ENCODE measurements at places on chromosomes 7 and 10.

DNA sequence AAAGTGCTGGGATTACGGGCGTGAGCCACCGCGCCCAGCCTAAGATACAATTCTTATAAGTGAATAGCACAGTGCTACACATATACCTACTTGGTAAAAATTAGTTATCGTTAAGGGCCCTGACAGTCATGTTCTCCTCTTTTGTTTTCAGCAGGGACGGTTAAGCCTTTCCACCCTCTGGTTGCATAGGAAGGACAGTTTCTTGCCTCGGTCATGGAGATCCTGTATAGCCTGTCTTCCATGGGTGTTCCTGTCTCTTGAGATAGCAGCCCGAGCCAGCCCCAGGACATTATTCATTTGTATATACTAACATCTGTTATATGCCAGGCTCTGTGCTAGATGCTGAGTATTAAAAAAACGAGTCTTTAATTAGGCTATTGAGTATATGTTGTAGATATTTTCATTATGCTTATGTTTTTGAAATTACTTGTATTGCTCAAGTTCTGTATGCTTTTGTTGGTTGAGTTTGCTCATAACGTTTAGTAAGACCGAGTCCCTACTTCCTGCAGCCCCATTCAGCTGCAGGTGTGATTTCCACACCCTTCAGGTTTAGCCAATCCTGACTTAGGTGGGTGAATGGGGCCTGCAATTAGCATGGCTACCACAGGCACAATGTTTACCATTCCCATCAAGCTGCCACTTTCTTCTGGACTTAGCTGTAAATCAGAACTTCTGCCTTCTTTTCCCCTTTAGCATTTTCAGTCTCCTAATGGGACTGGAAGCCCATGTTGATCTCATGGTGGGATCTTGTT is 24.8 kb downstream of the CCSER2 start:
- DNase-seq = no peak

DNA sequence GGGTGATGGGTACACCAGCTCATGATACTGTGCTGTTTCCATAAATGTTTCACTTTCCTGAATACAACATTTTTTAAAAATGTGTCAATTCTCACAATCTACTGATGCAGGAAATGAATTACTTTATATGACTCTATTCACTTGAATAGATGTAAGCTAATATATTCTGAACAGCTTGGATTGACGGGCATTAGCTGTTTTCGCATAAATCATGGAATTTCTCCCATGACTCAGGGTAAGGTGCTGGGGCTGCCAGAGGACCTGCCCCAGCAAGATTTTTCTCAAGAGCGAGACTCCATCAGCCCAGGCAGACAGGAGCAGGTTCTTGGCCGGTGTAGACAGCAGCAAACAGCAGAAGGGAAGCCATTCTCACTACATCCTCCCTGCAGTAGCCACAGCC is 107.1 kb downstream of the PFKFB3 start:
- DNase-seq = no peak

GRCh38 chr10:112904000-112904399 is 46.0 kb upstream of the TCF7L2 start:
- DNase-seq = no peak

DNA sequence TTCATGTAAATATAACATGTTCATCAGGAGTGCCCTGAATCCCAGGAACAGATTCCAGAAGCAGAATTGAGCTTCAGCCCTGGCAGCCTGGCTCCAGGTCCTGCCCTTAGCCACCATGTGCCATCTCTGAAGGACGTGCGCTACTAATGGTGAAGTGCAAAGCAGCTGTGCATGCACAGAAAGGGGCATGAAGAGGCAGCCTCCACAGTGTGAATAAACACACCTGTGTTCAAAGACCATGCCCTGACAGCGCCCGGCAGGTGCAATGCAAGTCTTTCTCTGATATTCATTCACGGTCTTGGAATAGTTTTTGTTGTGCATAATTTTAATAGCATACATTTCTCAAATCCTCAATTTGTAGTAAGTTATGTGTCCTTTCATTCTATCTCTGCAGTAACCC is 250.4 kb upstream of the TCERG1L start:
- no peak for DNase-seq

- no peak for DNase-seq
Measured at GRCh38 chr10:62424026-62424425, 49.9 kb downstream of the ZNF365 start.

GRCh38 chr7:97126483-97127171 is 9.1 kb downstream of the SDHAF3 start:
- no peak for DNase-seq

- DNase-seq = no peak
Measured at GRCh38 chr7:44383566-44383965, 58.2 kb upstream of the CAMK2B start.

DNA sequence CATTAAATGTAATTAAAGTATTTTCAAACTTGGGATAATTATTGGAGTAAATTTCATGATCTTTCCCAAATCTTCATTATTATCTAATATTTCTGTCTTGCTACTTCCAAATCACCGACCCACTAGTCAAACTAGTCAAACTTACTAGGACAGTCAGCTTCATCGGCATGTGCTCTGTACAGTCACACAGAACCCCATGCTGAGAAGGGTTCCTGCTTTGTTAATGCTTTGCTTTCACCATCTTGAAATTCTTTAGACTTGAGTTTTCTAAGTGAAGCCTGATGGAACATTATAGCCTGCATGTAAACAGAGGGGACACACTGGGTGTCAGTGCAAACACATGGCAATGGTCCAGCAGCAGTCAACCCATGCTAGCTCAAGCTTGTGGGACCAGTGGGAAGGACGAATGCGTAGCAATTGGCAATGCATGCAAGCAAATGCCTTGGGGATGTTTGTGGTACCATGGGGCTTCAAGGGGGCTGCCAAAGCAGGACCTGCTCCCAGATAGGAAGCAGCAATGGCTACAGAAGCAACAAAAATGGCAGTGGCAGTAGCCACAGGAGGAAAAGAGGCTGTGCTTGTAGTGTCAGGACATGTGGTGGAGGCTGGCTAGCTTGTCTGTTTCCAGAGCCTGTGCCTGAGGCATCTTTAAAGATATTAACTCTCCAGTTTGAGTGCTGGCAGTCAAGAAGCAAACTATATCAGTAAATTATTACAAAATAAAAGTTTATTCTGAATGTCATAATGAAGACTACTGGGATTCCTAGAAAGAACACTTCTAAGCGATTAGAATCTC is 441.1 kb upstream of the SEMA3D start:
- DNase-seq = no peak

DNA sequence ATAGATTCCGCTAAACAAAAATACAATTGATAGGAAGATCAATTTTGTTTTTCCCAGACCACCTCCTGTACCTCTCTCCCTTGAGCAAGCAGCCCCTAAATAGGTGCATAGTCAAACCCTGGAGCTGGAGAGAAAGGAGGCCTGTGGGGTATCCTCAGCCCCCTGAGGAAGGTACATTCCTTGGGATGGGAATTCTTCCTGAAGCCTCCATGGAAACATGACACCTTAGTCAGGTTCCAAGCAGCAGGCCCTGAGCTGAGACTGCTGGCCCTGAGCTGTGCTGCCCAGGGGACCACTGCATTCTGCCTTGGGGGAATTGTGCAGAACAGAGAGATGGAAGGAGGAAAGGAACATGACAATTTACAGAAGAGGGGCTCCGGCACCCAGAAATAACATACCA is 7.4 kb downstream of the HNRNPF start:
- DNase-seq = no peak

DNA sequence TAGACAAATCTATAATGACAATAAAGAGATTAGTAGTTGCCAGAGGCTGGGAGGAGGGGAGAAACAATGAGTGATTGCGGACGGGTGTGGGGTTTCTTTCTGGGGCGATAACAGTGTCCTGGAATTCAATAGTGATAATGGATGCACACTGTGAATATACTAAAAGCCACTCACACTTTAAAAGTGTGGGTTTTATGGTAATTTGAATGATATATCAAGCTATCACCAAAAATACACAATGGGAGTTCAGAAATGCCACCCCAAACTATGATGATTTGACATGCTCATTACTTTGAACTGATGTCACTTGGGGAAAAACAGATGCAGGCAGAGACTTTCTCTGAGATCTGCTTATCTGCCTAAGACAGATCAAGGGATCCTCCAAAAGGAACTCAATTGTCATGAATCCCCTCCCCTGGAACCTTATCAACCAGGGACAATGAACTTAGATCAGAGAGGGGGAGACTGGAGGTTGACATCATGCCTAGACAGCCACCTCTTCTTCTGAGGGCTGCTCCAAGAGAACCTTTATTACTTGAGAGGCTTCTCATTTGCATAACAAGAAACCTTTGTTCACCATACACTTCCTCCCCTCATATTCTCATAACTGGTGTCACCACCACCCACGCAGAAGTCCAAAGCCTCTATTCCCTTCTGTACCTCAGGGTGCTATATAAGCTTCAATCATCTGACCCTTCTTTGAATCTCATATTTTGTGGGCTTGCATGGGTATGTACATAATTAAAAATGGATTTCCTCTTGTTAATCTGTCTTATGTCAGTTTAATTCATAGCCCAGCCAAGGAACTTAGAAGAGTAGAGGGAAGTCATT is 14.8 kb upstream of the ZC3HAV1 start:
- DNase-seq = no peak

- no peak for DNase-seq
Measured at GRCh38 chr10:7891634-7892033, 73.3 kb downstream of the TAF3 start.

GRCh38 chr10:37478381-37478780 is 353.0 kb downstream of the ANKRD30A start:
- DNase-seq = no peak

GRCh38 chr10:26385443-26385842 is 52.7 kb upstream of the APBB1IP start:
- DNase-seq = no peak

GRCh38 chr7:132752431-132752830 is 176.2 kb upstream of the PLXNA4 start:
- no peak for DNase-seq

- no peak for DNase-seq
Measured at GRCh38 chr10:86486856-86487255, 34.7 kb downstream of the WAPL start.

GRCh38 chr10:37710831-37711616 is 146.4 kb downstream of the ZNF248 start:
- no peak for DNase-seq

- no peak for DNase-seq
Measured at GRCh38 chr7:104160375-104160774, 47.4 kb downstream of the ORC5 start.

DNA sequence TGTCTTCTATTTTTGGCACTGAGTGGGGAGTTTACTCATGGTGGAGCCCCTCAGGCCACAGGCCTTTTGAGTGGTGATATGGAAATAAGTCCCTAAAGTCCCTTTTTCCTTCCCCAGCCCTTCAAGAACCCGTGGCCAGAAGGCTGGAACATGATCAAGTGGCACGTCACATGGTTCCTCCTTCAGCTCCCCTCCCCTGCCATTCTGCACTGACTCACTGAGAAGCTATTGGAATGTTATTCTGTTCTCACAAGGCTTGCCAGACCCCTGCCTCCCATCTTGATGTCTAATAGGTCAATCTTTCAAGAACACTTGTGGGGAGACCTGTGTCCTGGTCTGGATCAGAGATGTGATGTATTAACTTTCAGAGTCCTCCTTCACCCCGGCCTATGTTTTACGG is 279.8 kb downstream of the SEC23IP start:
- DNase-seq = no peak

DNA sequence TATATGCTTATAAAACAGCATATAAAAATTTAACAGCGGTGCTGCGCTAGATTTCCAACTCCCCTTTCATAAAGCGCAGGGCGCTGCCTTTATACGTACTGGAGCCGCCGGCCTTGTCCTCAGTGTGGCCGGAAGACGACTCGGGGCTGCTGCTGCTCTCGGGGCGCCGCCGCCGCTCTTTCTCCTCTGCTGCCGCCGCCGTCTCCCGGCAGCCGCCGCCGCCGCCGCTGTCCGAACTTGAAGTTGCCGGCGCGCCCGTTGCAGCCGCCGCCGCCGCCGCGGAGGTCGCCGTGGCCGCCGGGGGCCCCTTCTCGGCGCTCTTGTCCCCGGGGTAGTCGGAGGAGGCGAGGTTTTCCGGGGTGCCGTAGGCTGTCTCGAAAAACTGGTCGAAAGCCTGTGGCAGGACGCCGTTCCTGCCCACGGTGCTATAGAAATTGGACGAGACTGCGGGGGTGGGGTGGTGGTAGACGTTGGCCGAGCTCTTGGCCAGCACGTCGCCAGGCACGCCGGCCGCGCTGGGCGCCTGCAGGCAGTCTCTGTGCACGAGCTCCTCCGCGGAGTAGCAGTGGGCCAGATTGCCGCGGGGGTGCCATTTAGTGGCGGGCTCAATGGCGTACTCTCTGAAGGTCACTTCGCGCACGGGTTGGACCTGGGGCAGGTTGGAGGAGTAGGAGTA is 557 bp downstream of the HOXA11 start:
- DNase-seq = no peak

- DNase-seq = no peak
Measured at GRCh38 chr7:62361-63116, 129.8 kb upstream of the FAM20C start.

- no peak for DNase-seq
Measured at GRCh38 chr7:123645516-123645915, 10.2 kb upstream of the LMOD2 start.

GRCh38 chr10:100875484-100876166 is 37.1 kb upstream of the SLF2 start:
- no peak for DNase-seq

GRCh38 chr7:5567790-5568189 is 144.2 kb upstream of the TNRC18 start:
- DNase-seq = no peak

DNA sequence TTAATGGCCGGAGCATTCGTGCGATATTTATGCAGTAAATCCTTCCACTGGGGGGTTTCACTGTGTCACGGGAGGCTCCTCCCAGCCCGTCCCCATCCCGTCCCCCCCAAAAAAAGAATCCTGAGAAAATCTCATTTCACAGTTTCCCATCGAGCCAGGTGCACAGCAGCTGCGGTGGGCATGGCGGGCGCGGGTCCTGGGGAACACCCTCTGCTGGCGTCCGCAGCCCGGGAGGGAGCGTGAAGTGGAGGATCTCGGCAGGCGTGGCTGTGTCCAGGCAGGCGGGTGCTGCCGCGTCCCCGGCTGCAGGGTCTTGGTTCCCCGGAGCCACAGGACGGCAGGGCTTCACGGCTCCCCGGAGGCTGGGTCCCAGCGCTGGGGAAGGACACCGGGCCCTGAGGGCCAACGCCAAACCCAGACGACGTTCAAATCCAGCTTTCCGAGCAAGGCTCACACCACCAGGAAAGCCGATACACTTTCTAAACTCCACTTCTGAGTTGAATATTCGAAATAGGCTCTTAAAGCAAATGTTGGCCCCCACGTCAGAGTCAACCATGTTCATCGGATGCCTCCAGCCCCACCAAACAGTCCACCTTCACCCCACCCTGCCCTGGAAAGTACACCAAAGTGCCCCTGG is 55.7 kb downstream of the PDGFA start:
- no peak for DNase-seq

GRCh38 chr10:104127411-104127810 is 5.4 kb downstream of the SFR1 start:
- no peak for DNase-seq

GRCh38 chr10:6464862-6465430 is 115.1 kb downstream of the PRKCQ start:
- DNase-seq = no peak

GRCh38 chr7:105521027-105521716 is 899 bp downstream of the PUS7 start:
- DNase-seq = no peak

All from T-helper 1 cell (primary cell).